Panc1 (cell line): ENCODE measurements at places on chromosomes 4 and X.

GRCh38 chr4:155615081-155615887, 51.4 kb upstream of the GUCY1A1 start:
- no peak for DNase-seq

- DNase-seq: no peak
Measured at GRCh38 chr4:152327606-152328453, 208.1 kb downstream of the FBXW7 start.

GRCh38 chrX:40550066-40550465, 30.7 kb upstream of the ATP6AP2 start:
- no peak for DNase-seq

- no peak for DNase-seq
Measured at GRCh38 chrX:76538860-76539259, 111.3 kb downstream of the MAGEE1 start.

DNA sequence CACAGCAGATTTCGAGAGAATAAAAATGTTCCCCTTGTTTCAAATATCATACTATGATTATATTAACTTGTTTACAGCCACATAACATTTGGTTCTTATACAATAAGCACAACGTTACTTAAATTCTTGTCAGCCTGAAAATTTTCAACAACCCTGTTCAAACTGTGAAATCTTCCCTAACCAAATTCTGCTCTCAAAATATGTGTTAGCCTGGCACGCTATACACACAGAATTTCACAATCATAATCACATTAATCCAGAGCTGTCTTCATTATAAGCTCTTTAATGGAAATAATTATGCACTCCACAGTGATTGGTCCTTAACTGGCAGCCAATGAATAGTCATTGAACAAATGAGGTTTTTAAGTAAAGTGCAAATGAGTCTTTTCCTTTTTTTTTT, 7.3 kb upstream of the PRSS12 start:
- no peak for DNase-seq

DNA sequence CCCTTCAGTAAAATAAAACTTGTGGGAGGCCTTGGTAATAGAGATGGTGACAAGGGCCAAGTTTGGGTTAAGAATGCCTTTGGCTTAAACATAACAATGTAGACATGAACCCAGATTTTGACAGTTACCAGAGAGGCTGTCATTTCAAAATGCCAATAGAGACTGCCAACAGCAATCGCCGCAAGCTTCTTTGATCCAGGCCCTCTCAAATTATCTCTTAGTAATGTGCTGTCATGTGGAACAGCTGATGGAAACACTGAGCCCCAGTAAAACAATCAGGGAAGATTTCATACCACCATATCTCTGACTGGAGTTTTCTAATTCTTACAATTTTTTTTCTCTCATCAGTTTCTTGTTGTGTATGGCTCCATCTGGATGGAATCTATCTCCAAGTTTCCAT, 80.5 kb downstream of the ZNF330 start:
- no peak for DNase-seq

- no peak for DNase-seq
Measured at GRCh38 chr4:3041192-3042142, 32.9 kb downstream of the HTT-AS start.
